ENCODE measurements at places on chromosomes 5 and 9.

DNA sequence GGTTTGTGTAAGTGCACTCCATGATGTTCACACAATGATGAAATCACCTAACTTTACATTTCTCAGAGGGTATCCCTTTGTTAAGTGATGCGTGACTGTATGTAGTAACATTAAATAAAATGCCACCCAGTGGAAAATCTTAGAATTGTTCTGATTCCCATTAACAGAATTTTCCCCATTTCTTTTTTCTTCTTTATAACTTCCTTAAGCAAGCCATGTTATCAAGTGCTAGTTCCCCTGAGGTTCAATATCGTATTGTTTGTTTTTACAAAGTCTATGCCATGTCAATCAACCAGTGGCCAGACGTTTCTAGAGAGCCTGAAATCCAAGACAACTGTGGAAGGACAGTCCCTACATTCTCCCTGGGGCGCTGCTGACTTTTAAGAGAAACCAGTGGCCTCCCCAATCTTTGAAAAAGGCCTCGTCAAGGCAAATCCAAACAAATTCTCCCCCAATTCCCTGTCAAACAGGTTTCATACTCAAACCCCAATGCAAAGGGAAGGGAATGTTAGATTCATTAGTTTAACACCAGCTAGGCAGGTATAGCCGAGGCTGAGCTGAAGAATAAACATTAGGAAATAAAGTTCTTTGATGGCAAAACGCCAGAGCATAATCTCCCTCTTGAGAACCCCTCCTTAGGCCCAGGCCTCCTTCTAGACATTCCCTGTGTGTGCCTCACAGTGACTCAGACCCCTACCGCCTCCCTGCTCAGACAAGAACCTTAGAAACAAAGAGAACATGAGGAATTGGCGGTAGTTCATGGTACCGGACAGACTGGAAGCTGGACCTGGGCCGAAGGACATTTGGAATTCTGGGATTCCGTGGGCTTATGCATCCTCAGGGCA is 198.7 kb downstream of the GNA14 start:
- peak; percentile 85 for DNase-seq

GRCh38 chr9:17117372-17117771 is 17.5 kb upstream of the CNTLN start:
- no peak for DNase-seq

- no peak for DNase-seq
Observed at GRCh38 chr9:18189871-18190670, 283.9 kb upstream of the ADAMTSL1 start.

- no peak for DNase-seq
Observed at GRCh38 chr5:103207011-103207410, 51.6 kb upstream of the MACIR start.

GRCh38 chr9:126459126-126459525 is 132.5 kb downstream of the MVB12B start:
- no peak for DNase-seq

DNA sequence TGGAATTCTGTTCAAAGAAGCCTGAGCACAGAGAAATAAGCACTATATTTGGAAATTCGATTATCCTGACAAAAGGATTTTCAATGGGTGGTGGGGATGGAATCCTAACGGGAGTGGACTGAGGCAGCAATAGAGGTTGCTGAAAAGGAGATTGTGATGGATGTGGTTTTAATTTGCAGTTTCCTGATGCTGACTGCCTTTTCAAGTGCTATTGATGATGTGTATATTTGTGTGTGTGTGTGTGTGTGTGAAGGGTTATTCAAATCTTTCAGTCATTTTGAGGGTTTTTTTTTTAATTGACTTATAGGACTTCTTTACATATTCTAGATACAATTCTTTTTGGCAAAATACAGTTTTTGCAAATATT is 614.5 kb downstream of the HINT1 start:
- DNase-seq: no peak

- peak; percentile 97 for DNase-seq
Observed at GRCh38 chr5:173472164-173472563, 143.9 kb upstream of the STC2 start.

- DNase-seq: no peak
Observed at GRCh38 chr9:129814432-129815223, 9.3 kb downstream of the TOR1A start.

DNA sequence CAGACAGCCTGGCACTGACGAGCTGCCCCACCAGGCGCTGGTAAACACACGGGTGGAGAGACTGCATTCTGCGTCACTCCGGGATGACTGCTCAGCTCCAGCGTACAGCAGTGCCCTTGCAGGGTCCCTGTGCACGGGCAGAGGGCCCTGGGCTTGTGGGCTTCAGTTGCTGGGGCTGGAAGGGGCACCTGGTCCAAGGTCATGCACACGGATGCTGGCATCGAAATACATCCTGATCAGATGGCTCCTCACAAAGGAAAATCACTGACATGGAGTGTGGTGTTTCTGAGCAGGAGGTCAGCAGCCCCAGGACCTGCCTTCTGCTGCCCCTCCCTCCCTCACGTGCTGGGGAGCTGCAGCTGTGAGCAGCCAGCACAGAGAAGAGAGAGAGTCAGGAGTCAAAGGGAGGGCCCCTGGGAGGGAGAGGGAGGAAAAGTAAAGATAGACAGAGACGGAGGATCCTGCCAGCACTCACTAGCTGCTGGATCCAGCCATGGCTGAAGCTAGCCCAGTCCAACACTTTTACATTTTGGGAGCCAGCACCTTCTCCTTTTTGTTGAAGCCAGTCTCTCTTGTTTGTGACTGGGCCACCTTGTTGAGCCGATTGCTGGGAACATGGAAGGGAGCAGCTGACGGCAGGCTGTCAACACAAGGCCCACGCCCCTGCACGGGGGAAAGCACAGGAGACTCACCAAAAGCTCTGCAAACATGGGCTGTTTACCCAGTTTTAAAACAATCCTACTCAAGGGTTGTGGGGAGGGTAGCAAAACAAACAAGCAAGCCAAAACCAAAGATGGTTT is 166.5 kb upstream of the PHYKPL start:
- DNase-seq: no peak

- peak; percentile 13 for DNase-seq
Observed at GRCh38 chr5:17081142-17081541, 136.3 kb upstream of the BASP1 start.

GRCh38 chr5:93409691-93410090 is 171.3 kb downstream of the NR2F1-AS1 start:
- DNase-seq: no peak

DNA sequence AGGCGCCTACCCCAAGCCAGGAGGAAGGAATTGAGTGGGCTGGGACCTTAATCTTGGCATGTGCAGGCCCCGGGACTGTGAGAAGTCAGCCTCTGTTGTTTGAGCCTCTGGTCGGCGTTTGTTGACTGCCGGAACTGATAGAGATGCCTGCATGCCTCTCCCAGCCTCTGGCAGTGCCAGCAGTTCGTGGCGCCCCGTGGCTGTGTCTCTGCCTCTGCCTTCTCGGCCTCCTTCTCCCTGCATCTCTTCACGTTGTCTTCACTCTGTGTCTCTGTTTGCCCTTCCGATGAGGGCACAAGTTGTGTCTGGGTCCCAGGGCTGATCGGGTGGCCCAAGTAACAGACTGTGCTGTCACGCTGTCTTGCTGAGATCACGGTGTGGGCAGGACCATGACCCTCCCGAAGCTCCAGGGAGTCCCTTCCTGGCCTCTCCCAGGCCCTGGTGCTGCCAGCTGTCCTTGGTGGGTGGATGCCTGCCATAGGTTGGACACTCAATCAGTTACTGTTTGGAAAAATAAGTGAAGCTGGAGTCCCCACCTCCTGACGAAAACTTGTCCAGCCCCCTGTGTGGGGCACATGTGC is 133.5 kb upstream of the LPCAT1 start:
- DNase-seq: no peak
